H4 (cell line): ENCODE measurements at places on chromosomes 13 and 19.

GRCh38 chr13:33205804-33206221 lies 79.7 kb downstream of the STARD13 start:
- no peak for DNase-seq

DNA sequence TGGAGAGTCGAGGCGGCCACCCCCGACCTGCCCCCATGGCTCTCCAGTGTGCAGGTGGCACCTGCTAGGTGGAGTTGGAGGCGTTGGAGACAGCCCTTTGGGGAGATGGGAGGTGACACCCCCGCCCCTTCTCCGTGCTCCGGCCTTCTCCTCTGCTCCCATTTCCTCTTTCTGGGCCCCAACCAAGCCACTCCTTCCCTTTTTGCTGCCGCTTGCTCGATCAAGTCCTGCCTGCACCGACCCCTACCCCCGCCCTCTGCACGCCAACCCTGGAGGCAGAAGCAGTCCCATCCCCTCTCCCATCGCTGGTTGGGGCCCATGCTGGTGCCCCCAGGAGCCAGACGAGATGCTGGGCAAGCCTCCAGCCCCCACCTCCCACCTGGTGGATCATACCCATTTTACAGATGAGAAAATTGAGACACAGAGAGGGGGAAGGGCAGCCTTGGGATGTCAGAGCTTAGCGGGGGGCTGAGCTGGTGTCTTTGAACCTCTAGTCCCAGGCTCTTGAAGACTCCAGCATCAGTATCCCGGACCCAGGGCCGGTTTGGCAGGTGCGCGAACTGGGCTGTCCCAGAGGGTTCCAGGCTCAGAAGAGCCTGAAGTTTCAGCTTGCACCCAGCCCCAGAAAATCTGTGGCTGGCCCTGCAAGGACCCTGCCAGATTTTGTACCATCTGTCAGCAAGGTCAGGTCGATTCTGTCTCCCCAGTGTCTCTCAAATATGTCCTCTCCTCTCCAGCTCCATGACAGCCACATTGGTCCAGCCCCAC lies 10.3 kb downstream of the GNA15 start:
- DNase-seq = no peak

DNA sequence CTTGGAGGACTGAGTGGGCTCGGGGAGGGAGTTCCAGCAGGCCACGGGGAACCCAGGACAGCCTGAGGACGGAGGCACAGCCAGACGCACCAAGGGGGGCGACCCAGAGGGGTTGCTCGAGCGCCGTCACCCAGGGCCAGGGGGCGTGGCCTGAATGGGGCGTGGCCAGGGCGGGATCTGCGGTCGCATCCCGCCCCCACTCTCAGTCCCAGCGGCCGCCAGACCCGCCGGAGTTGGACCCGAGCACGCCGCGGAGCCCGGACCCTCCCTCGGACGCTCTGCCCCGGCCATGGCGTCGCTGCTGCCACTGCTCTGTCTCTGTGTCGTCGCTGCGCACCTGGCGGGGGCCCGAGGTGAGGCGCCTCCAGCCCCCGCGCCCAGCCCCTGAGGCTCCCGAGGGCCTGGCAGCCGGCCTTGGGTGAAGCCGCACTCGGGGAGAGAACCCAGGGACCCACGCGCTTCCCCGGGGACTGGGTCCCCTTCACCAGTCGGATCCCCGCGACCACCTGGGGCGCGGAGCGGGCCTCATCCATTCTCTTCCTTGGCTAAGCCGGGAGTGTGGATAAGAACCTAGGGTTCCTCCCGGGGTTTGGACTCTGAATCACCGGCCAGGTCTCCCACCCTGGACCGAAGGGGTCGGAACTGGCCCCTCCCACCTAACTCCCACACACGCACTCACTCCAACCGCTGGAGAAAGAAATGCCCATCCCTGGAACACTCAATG lies at the start of gene CILP2:
CILP2 (plus strand) TSS at position 205 of the 724 bp plus-strand sequence; CDS start at position 290, 85 bp downstream.
- no peak for DNase-seq

DNA sequence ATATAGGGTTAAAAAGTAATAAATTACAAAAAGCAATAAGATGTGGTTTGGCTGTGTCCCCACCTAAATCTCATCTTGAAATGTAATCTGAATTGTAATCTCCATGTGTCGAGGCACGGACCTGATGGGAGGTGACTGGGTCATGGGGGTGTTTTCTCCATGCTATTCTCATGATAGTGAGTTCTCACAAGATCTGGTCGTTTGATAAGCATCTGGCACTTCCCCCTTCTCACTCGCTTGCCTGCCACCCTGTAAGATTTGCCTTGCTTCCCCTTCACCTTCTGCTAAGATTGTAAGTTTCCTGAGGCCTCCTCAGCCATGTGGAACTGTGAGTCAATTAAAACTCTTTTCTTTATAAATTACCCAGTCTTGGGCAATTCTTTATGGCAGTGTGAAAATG lies 577.4 kb downstream of the TBC1D4 start:
- no peak for DNase-seq

DNA sequence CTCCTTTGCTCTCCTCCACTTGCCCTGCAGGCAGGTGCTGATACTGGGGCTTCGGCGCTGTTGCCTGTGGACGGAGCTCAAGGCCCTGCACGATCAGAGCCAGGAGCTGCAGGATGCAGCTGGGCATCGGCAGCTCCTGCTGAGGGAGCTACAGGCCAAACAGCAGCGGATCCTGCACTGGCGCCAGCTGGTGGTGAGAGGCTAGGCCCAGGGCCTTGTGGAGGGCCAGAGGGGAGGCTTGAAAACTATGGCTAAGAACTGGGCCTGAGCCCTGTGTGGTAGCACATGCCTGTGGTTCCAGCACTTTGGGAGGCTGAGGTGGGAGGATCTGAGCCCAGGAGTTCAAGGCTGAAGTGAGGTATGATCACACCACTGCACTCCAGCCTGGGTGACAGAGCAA lies 6.3 kb downstream of the HAUS5 start:
- no peak for DNase-seq
